ENCODE measurements at places on chromosomes 1 and 21.

- DNase-seq: no peak
Observed at GRCh38 chr21:35509001-35509704, 460.1 kb upstream of the RUNX1 start.

GRCh38 chr1:54645806-54646676, 4.5 kb downstream of the MROH7 start:
- no peak for DNase-seq

DNA sequence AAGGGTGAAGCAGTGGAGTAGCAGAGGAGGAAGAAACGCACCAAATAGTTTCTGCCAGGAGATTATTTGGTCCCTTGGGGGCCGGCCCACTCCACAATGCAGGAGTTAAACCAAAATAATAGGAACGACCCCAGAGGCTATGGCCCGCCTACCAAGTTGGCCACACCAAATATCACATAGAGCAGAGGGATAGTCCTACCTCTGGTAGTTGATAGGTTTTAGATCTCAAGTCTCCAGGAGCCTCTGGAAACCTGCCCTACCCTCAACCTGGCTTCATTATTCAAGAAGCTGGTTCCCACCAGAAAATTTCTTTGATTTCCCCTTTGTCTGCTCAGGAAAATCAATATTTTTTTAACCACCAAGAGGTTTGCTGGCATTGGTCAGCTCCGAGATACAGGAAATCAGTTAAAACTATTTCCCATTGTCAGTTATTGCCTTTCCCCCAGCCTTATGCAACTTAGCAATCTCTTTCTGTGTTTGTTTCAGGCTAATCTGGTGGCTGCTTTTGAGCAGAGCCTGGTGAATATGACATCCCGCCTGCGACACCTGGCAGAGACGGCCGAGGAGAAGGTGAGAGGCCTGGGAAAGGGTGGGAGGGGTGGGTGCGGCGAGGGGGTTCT, 35.5 kb upstream of the IPO9 start:
- DNase-seq: no peak

GRCh38 chr1:235911876-235912275, 45.2 kb upstream of the LYST start:
- DNase-seq: no peak

Measured in stimulated activated CD8-positive, alpha-beta memory T cell treated with anti-CD3 and anti-CD28 coated beads, Interleukin-4, amount 100 ng/mL, for 24 hours (primary cell).